Activated gamma-delta T cell treated with anti-CD3 and anti-CD28 coated beads, Interleukin-2, amount 50 U/mL, for 16 hours (primary cell): ENCODE measurements at places on chromosomes 12 and 14.

GRCh38 chr12:67534681-67535080 is 113.9 kb upstream of the DYRK2 start:
- DNase-seq, result no peak

- no peak for DNase-seq
Observed at GRCh38 chr12:93025145-93026103, 96.3 kb upstream of the EEA1 start.

DNA sequence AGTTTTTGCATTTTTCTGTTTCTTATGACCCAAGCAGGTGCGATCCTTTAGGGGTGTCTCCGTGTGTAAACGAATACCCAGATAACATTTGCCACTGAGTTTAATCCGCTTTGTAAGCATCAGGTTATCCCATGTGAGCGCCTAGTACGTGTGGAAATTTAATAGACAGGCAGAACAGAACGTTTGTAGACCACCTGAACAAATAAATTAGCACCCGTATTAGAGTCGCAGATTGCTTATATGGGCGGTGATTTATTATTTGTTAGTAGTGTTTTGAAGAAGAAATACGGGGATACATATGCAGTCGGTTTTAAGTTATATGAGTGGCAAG is 325 bp downstream of the C12orf60 start:
- DNase-seq, result no peak

GRCh38 chr12:19223018-19223417 is 93.5 kb downstream of the PLEKHA5 start:
- no peak for DNase-seq

- DNase-seq, result no peak
Observed at GRCh38 chr12:127606476-127607015, 660.4 kb upstream of the TMEM132C start.

DNA sequence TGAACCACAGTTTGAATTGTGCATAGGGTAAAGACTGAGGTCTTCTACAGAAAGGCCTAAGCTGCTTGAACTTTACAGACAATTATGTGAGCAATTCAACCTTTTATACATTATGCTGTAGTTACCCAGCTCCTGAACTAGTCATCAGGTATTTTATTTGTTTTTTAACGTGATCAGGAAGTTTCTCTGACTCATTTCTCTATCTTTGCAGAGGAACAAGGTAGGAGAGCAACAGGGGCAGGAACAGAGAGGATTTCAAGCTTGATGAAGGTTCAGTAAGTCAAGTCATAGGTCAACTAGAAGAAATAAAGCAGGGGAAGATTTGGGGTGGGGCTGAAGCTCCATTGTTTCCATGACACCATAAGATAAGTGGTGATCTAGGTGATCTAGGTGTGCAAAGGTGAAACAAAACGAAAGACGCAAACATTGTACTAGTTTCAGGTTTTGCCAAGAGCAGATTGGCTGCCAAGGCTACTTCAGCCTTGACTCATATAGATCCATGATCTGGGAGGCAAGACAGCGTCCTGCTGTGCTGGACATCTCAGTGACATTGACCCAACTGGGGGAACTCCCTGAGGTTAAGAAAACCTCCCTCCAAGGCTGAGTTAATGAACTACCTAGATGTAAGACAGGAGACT is 198.1 kb downstream of the DAD1 start:
- DNase-seq, result no peak

GRCh38 chr14:44444454-44444853 is 62.6 kb downstream of the FSCB start:
- no peak for DNase-seq

- DNase-seq, result no peak
Observed at GRCh38 chr14:34243401-34243800, 218.6 kb downstream of the SPTSSA start.

GRCh38 chr12:57093415-57094207 is 4.7 kb downstream of the NAB2 start:
- DNase-seq, result peak; percentile 65

DNA sequence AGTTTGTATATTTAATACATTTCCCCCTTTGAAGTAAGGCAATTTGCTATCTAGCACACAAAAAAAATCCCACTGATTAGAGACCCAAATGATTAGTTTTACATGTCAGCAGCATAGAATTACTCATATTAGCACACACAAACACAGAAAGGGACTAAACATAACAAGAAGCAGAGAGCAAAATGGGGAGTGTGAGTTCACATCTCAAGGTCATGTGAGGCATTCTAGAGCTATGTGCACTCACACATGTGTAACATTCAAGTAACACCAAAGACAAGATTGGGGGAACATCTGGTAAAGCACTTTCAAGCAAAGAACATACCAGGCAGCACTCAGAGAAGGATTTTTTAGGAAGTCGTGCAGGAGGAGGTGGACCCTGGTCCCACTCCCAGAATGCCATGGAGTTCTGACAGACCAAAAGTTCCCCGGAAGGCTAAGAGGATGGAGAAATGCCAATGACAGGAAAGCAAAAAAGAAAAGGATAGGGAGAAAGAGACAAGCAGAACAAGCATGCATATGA is 105.8 kb upstream of the SINHCAF start:
- no peak for DNase-seq

DNA sequence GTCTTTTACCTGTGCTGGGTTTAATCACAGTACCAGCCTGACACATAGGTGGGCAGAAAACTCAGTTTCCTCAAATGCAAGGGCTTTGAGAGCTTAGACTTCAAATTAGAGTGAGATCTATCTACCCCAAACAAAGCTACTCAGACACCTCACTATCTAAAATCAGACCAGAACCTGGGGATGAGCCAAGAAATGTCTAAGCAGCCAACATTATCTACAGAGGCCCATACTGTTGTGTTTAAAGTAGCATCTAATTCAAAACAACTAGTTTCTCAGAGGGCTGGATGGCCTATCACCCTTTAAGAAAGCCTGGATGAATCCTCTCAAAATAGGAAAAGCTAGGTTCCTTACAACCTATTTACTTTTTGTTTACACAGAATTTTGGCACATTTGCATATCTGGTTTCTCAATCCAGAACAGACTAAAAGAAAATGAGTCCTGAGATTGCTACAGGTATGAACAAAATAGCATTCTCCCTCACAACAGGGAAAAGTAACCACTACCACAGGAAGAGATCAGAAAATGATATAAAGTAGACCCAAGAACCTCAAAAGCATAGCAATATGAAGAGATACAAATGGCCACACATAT is 142.4 kb downstream of the ZFP36L1 start:
- DNase-seq, result no peak

- DNase-seq, result peak; percentile 59
Observed at GRCh38 chr12:110079477-110080400, 31.4 kb upstream of the C12orf76 start.

DNA sequence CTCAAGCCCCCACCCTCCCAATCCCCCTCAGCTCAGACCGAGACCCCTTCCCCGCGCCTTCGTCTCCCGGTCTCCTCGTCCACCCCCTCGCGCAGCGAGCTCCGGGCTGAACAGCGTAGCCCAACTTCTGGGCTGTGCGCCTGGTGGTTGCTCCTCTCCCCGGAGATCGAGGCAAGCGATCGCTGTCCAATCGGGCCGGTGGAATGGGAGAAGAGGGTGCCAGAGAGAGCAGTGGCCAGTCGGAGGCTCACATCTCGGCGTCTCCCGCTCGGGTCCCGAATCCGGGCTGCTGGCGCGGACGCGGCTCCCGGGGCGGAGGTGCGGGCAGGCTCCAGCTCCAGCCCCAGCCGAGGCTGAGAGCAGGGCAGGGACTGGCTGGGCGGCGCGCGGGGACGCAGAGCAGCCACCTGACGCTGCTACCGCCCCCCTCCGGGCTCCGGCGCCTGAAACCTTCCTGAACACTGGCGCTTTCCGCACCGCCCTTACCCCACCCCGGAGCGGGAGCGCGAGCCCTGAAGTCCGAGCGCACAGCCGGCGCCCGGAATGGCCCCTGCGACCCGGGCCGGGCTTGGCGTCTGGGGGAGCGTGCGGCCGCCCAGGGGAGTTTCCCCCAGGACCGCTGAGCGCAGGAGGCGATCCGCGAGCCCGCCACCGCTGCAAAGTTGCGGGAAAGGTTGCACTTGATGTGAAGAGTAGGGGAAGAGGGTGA is 508 bp upstream of the KCNH5 start:
- DNase-seq, result no peak
